Activated T-cell treated with anti-CD3 and anti-CD28 coated beads, Interleukin-2, amount 50 U/mL, for 72 hours (primary cell): ENCODE measurements at places on chromosomes 3 and 15. TPM values are rescaled to one million over a fixed set of nuclear protein-coding genes. Genes with fewer than 3 reads are reported as not detected.

The SLC12A8 gene
- total RNA-seq = 2.2 TPM

The SLC6A11 gene
- not detected for total RNA-seq

DNA sequence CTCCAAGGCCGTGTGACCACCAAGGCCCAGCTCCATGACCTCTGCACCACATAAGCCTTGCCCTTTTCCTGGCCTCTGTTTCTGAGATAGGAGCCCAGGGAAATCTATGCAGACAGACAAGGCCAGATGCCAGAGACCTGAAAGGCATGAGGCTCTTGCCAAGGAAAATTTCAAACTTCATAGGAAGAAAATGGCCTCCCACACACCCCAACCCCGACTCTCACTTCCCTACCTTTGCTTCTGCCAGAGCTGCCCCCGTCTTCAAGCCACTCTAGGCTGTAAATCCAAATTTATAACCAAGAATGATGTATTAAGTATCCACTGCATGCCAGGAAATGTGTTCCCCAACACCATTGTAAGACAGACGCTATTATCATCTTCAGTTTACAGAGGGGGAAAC, 65.5 kb upstream of the HRH1 start:
- peaks cover 8% of the 10 kb centered on the region for H3K27me3 ChIP-seq
- H3K27ac ChIP-seq = no peak overlapping the region
- H3K4me1 ChIP-seq = no peaks in the 10 kb centered on the region
- no peak overlapping the region for H3K4me3 ChIP-seq
- no peaks in the 10 kb centered on the region for H3K36me3 ChIP-seq
- no peak for DNase-seq

The PPP1R14D gene
- not detected for total RNA-seq

GRCh38 chr3:16136055-16136454, 38.4 kb upstream of the GALNT15 start:
- no peaks in the 10 kb centered on the region for H3K4me1 ChIP-seq
- no peak overlapping the region for H3K4me3 ChIP-seq
- H3K36me3 ChIP-seq = no peaks in the 10 kb centered on the region
- H3K27ac ChIP-seq = no peak overlapping the region
- H3K27me3 ChIP-seq = no peaks in the 10 kb centered on the region
- no peak for DNase-seq

GRCh38 chr15:29078541-29078940, 191.1 kb downstream of the NSMCE3 start:
- no peak overlapping the region for H3K4me3 ChIP-seq
- H3K4me1 ChIP-seq = no peaks in the 10 kb centered on the region
- H3K27ac ChIP-seq = no peak overlapping the region
- H3K36me3 ChIP-seq = no peaks in the 10 kb centered on the region
- H3K27me3 ChIP-seq = no peaks in the 10 kb centered on the region

The SEC22A gene
- 22.9 TPM for total RNA-seq

The REC114 gene
- total RNA-seq = not detected

GRCh38 chr3:124260206-124260915, 268.4 kb upstream of the ROPN1 start:
- no peak overlapping the region for H3K27ac ChIP-seq

DNA sequence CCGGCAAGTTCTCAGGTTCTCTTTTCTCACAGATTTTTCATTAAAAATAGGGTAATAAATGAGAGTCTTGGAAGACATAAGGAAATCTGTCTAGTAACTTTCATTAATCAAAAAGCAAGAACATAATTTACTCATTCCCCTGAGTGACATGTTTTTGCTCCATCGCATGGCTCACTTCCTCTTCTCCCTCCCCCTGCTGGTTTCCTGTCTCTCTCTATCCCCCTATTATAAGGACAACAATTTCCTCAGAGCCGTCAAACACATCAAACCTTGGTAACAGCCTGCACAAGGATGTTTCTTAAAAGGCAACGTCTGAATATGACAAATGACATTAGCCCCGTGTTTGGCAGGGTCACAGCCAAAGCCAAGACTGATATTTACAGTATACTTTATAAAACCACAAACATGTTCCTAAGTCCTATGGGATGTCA, 1149.6 kb downstream of the IGSF11 start:
- H3K27ac ChIP-seq = no peak overlapping the region
- H3K36me3 ChIP-seq = no peaks in the 10 kb centered on the region
- DNase-seq = no peak

DNA sequence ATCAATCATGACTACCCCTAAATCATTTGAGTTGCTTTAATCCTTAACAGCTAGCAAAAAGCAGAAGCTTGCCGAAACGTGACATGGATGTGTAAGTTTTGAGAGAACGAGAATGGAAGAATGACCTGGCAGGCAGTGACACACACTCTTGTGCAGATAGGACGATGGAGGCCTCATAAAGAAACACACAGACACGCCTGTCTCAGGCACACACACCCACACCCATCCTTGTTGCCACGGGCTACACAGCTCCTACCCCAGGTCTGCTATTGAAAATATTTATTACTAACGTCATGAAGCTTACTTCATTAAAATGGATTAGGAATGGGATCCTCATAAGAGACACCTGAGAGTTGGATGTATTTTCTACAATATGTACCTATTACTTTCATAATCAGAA, 8.5 kb downstream of the MYO5C start:
- DNase-seq = no peak
- H3K4me1 ChIP-seq = peaks cover 19% of the 10 kb centered on the region
- no peak overlapping the region for H3K27ac ChIP-seq
- H3K36me3 ChIP-seq = no peaks in the 10 kb centered on the region
- H3K4me3 ChIP-seq = no peak overlapping the region

DNA sequence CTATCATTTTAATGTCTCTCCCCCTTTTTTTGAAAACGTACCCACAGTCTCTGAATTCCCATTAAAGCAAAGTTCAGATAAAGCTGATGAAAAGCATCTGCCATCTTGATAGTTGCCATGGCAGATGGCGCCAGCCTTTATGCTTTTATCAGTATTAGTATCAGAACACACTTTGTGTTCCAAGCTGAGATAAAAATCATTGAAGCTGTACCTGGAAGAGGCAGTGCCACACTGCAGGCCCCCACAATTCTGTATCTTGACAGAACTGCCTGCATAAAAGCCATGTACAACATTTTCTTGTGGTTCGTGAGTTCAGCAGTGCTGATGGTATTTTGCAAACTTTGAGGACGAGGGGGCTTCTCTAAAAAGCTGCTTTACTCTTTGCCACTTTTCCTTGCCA, 311.7 kb downstream of the SATB1 start:
- DNase-seq = no peak
- no peak overlapping the region for H3K27ac ChIP-seq
- H3K4me3 ChIP-seq = no peak overlapping the region

DNA sequence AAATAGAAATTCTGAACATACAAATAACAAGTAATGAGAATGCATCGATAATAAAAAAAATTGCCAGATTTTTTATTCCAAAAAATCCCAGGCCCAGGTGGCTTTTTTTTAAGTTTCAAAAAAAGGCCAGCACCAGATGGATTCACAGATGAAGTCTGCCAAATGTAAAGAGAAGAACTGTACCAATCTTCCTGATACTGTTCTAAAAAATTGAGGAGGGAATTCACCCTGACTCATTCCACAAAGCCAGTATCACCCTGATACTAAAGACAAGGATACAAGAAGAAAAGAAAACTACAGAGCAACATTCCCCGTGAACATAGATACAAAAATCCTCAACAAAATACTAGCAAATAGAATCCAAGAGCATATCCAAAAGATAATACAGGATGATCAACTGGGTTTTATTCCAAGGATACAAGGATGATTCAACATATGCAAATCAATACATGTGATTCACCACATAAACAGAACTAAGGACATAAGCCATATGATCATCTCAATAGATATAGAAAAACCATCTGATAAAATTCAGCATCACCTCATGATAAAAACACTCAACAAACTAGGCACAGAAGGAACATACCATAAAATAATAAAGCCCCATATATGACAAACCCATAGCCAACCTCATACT, 44.1 kb upstream of the XCR1 start:
- peaks cover 47% of the 10 kb centered on the region for H3K4me1 ChIP-seq
- peak overlapping the region; percentile 61 for H3K27ac ChIP-seq
- no peak overlapping the region for H3K4me3 ChIP-seq
- peaks cover 82% of the 10 kb centered on the region for H3K27me3 ChIP-seq

The OR5K2 gene
- total RNA-seq = not detected

The MCTP2 gene
- total RNA-seq = 119 TPM

- no peak overlapping the region for H3K4me3 ChIP-seq
- peak; percentile 17 for DNase-seq
- H3K27ac ChIP-seq = no peak overlapping the region
- H3K36me3 ChIP-seq = no peaks in the 10 kb centered on the region
These were observed 196.7 kb upstream of the TPRG1 start for GRCh38 chr3:188974856-188975599.

The PRRT3 gene
- total RNA-seq = 14.5 TPM

- no peak overlapping the region for H3K27ac ChIP-seq
- no peaks in the 10 kb centered on the region for H3K27me3 ChIP-seq
- peaks cover 5% of the 10 kb centered on the region for H3K4me1 ChIP-seq
- DNase-seq = peak; percentile 21
- peaks cover 2% of the 10 kb centered on the region for H3K36me3 ChIP-seq
- no peak overlapping the region for H3K4me3 ChIP-seq
These were observed 72.3 kb upstream of the ZNF280D start for GRCh38 chr15:56805466-56806147.

DNA sequence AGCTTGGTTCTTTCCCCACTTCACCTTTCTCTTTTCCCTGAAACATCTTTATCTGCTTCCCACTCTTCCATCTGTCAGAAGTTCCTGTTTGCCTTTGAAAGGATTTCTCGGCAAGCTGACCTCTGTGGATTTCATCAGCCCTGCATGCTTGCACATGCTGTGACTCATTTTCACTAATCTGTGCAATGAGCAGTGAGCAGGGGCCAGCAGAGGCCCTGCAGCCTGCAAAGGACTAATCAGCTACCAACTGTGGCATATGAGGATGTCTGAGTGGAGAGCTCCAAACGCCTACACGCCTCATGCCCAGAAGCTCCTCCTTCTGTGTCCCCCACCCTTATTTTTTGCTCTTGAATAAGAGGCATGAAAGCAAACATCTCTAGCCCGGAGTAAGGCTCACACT, 333.0 kb upstream of the SEMA6D start:
- H3K27ac ChIP-seq = no peak overlapping the region
- H3K27me3 ChIP-seq = no peaks in the 10 kb centered on the region
- no peak overlapping the region for H3K4me3 ChIP-seq
- no peaks in the 10 kb centered on the region for H3K4me1 ChIP-seq
- no peak for DNase-seq
- no peaks in the 10 kb centered on the region for H3K36me3 ChIP-seq

DNA sequence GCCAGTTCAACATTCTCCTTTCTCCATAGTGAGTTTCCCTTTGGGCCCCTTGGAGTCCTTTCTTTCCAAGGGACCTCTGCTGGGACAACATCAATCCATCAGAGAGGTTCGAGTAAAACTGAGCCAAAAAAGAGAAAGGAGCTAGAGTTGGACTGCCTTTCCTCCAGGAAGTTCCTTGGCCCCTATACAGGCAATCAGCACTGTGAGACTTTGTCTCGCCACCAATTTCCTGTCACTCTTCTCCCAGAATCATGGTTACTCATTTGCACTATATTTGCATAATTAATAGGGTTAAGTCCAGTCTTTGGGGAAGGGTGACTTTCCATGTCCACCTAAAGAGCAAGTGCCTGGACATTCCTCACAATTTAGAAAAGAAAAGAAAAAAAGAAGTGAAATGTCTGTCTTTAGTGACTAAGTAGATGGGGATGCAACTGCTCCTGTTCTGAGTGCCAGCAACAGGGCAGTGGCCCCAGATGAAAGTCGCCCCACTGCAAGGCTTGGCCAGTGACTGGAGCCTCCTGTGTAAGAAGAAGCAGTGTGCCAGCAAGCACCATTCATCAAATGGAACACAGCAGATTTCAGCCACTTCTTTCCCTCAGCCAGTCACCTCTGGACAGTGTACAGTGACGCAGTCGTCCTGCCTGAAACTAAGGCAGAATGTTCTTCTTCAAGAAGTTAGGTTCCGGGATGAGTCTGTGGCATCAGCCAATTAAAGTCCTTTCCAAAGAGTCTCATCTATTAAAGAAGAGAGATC, 91.6 kb downstream of the FSIP1 start:
- peaks cover 6% of the 10 kb centered on the region for H3K4me1 ChIP-seq
- DNase-seq = no peak
- H3K4me3 ChIP-seq = no peak overlapping the region
- H3K27ac ChIP-seq = no peak overlapping the region
- peaks cover 6% of the 10 kb centered on the region for H3K27me3 ChIP-seq

DNA sequence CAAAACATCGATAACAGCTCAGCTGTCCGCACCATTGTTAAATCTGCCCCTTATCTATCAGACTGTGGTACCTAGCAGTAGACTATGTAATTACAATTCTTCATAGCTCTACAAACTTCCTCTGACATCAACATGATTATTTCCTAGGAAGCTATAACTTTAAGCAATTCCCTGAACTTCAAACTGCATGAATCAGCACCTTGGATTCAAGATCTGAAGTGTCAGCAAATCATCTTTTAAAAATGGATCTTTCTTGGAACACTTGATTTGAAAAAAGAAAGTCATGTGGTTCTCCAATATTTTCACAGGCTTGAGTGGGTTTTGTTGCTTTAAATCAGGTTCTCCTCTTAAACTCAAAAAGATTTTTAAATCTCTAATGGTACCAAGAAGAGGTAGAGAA, 680.7 kb upstream of the LMCD1 start:
- no peak overlapping the region for H3K4me3 ChIP-seq
- H3K4me1 ChIP-seq = no peaks in the 10 kb centered on the region
- H3K27me3 ChIP-seq = no peaks in the 10 kb centered on the region
- H3K27ac ChIP-seq = no peak overlapping the region
- H3K36me3 ChIP-seq = peaks cover 13% of the 10 kb centered on the region
- DNase-seq = no peak

DNA sequence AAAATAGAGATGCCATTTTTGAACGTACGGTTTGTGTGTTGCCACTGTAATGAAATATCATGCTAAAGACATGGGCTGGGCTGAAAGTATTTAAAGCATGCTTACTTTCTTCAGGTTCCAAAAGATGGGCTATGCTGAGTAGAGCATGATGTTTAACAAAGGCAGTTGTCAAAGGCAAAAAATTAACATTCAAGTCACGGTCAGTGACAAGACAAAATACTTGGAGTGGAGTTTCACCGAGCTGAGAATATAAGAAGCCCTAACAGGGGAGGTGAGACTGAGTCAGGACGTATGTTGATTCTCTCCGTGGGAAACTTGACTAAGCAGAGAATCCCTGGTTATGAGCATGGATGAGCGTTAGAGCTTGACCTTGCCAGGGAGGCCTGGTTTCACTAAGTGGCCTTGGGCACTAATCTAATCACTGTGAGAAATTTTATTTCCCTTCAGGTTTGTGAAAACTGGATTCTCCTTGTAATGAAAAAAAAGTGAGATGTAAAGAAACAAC, 218.2 kb upstream of the ADAMTS9 start:
- no peak overlapping the region for H3K27ac ChIP-seq
- no peaks in the 10 kb centered on the region for H3K27me3 ChIP-seq
- DNase-seq = no peak
- no peaks in the 10 kb centered on the region for H3K36me3 ChIP-seq
- H3K4me1 ChIP-seq = no peaks in the 10 kb centered on the region

The ACVR2B gene
- total RNA-seq = 8.2 TPM
